Thyroid gland (tissue), 4 donors: ENCODE measurements at places on chromosomes 7 and 10. TPM values are rescaled to one million over a fixed set of nuclear protein-coding genes. Genes with fewer than 3 reads are reported as not detected.

- no peak for DNase-seq
These were observed 4.6 kb downstream of the PSD start for GRCh38 chr10:102413806-102414561.

- no peak for DNase-seq
These were observed 70.1 kb downstream of the ADCY1 start for GRCh38 chr7:45644237-45644636.

Gene FOXK1
- 25.2 TPM for total RNA-seq

Gene SFTPD
- 6.2 TPM for total RNA-seq

GRCh38 chr7:143512488-143513340 is 35.0 kb downstream of the TAS2R41 start:
- DNase-seq, result no peak

Gene ITIH5
- 31.3 TPM for total RNA-seq
